ENCODE measurements at places on chromosomes 16 and 17.

DNA sequence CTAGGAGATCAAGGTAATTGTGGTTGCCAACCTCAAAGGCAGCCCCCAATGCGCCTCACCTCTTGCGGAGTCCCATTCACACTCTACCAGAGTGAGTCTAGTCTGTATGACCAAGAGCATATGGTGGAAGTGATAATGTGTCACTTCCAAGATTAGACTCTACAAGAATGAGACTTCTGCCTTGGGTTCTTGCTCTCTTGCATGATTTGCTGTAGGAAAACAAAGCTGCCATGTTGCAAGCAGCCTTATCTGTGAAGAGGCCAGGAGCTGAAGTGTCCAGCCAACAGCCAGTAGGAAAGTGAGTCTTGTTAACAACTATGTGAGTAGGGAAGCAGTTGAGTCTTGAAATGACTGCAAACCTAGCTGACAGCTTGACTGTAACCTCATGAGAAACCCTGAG is 3.4 kb downstream of the TERF2 start:
- no peak for DNase-seq

GRCh38 chr17:21171309-21171922 is 42.5 kb downstream of the TMEM11 start:
- no peak for DNase-seq

GRCh38 chr16:75333721-75334163 is 82.3 kb upstream of the BCAR1 start:
- DNase-seq, result no peak

GRCh38 chr16:46790599-46791270 is 40.2 kb downstream of the C16orf87 start:
- no peak for DNase-seq

GRCh38 chr16:4314532-4315185 is 1.2 kb upstream of the GLIS2 start:
- peak; percentile 15 for DNase-seq

DNA sequence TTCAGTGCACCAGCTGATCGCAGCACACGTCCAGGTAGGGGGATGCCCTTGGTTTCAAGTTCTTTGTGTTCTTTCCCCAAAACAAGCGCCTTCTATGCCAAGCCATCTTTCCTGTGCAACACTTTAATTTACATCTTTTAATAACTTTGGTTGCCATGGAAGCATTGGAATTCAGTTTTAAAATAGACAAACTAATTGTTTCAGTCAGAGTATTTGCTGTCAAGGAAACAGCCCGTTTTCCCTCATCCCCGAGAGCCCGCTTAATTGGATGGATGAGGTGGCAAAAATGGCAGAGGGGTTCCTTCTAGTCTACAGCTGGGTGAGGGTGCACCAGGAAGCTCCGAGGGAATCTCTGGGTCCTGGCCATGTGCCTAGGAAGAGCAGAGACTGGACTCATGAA is 793.7 kb upstream of the EEF2KMT start:
- no peak for DNase-seq

DNA sequence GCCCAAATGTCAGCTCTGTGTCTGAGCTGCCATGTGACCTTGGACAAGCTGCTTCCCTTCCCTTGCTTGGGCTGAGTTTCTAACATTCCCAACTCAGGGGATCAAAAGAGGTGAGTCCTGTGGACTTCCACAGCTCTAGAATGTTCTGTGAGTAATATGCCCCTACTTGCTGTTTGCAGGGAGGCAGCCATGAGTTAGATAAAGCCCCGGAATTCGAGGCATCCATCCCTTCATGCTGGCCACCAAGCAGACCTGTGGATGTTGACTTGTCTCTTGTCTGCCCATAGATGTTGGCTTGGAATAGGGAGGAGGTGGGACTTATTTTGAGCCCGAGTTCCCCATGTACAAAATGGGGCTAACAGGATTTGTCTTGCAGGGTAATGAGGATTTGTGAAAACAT is 36.2 kb downstream of the KSR1 start:
- no peak for DNase-seq

- no peak for DNase-seq
Measured at GRCh38 chr17:55783684-55784245, 32.9 kb downstream of the PCTP start.

GRCh38 chr17:41392278-41392677 is 5.1 kb downstream of the KRT31 start:
- DNase-seq, result no peak

DNA sequence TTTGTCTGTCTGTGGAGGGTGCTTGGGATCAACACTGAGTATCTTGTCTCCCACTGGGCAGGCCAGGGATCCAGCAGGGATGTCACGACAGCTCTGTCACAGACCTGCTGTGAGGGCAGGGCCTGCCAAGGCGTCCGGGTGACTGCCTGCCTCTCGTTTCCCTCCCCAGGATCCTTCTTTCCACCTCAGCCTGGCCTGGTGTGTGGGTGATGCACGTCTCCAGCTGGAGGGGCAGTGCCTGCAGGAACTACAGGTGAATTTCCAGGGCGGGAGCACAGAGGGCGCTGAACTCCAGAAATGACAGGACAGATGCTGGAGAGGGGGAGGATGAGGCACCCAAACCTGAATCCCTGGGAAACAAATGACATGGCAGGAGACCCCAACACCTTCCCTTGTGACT is 6.8 kb upstream of the MMP15 start:
- no peak for DNase-seq

- DNase-seq, result no peak
Measured at GRCh38 chr17:68599091-68599490, 2.1 kb downstream of the FAM20A start.

- no peak for DNase-seq
Measured at GRCh38 chr17:29007860-29008455, 2.1 kb upstream of the SEZ6 start.

GRCh38 chr17:75998327-75998795 is 2.3 kb upstream of the CDK3 start:
- DNase-seq, result no peak

DNA sequence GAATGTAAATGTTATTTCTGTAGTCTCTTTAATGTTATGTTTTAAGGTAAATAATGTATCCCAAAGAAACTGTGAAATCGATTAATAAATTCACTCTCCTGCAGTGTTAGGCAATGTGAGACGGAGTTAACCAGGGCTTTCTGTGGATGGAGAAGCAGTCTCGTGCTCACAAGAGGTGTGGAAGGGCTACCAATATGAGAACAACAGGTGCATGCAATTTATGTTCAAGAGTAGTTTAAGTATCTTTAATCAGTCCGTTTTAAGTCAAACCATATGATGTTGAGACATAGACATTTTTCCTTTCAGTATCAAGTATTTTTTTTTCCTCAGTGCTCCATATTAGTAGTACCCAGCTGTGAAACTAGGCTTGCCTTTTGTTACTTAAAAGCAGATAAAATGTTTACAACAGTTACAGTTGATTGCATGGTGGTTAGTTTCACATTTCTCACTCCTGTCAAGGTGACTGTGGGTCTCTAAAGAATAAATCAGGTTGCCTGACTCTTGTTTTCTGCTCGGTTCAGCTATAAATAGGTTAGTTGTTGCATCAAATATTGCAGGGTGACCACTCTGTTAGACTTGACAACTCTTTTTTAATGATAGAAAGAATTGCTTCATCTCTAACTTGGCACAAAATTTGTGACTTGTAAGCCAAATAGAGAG is 54.4 kb downstream of the COX10 start:
- DNase-seq, result no peak

DNA sequence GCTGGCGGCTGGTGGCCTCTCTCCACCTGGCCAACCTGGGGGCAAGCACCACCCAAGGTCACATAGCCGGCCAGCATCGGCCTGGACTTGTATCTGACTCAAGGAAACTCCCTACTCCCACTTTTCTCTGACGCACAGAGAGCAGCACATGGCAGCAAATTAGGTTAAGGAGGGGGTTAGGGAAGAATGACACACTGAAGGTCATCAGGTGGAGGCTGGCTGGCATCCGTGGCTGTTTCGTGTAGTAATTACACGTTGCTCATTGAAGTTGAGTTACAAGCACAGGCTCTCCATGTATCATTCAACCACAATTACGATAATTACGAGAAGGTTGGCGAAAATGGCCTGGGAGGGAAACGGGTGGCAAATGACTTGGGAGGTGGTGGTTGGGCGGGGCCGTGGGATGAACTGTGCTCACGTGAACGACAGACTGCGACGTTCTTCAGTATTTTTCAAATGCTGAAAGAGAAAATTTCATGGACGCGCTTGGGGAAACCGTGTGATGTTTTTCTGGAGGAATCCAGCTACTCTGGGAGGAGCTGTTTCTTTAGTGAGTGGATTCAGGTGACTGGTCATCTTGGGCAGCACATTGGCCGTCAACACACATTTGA is 4.0 kb upstream of the METRNL start:
- DNase-seq, result no peak

DNA sequence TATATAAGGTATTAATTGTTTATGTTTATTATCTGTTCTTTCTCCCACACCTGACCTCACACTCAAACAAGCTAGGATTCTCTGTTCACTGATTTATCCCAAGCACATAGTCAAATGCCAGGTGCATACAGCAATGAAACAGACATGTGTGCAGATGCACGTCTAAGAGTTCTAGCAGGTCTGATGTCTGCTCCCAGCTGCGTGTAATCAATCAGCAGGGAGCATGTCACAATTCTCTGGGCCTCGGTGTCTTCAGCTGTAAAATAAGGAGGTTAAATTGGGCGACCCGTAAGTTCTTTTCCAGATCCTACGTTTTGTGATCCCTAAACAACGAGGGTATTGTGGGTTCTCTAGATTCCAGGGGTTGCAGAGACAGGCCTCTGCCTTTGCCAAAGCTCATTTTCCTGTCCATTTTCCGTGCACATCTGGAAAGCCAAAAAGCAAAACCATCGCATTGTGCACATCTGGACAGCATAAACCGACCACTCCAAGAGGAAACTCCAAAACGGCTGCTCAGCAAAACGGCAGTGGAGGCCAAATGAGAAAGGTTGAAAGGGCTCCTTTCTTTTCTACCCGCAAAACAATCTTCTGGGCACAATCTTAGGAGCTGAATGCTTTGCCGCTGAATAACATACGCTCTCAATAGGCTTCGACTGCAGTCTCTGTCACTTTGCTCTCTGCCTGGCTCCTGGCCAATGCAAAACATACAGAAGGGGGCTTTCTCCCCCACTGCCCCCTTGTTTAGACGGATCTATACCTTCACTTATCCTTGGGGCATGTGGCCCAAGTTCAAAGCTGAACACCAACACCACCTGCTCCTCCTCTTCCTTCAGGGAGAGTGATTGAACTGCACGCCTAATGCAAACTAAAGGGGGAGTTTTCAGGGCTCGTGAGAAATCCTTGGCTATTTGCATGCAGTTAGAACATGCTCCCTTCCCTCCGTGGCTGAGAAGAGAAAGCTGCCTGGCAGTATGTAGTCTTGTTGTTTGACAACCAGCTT is 426.3 kb downstream of the SLC39A11 start:
- no peak for DNase-seq

DNA sequence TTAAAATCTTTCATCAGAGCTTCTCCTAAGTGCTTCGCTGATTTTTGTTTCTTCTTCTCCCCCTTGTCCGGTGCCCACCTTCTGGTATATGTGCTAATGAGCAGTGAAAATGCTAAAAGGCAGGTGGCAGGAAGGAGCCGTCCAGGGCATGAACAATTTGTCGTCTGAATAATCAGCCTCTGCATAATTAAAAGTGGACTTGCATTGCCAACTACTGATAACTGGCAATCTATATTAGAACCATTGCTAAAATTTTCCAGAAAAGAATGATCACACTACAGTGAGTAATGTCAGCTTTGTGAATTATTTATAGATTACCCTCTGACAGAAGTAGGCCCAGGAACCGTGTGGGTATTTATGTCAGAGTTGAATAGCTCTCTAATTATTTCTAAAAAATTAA is 28.1 kb downstream of the SERPINF1 start:
- no peak for DNase-seq

DNA sequence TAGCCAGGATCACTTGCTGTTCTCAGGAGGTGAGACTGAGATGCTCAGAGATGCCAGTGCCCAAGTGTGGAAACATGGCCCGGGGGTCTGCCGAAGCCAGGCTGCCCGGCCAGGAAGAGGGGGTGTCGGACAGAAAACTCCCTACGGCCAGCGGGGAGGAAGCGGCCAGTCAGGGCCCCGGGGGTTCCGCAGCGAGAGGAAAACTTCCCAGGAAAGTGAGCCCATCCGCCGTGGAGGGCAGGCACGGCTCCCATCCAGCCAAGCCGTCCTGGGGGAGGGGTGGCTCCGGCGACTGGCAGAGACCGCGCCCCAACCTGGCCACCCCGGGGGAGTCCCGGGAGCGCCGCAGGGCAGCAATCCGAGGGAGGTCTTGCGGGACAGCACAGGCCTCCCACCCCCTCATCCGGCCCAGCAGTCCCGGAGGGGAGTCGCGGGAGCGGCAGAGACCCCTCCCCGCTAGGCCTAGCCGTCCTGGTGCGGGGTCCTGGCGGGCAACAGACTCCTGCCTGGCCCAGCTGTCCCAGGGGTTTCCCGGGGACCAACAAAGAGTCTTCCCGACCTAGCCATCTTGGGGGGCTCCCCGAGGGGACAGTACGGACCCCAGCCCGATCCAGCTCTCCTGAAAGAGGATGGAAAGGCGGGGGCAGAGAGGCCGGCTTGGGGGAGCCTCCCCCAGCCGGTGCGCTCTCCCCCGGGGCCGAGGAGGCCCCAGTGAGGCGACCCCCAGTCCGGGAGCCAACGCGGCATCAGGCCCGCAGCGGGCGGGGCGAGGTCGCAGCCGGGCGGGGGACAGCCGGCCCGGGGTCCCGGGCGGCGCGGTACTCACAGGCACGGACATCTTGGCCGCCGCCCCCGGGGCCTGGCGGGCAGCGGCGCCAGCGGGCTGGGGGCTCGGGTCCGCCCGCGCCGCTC is 13.8 kb upstream of the BCAR1 start:
- DNase-seq, result no peak

GRCh38 chr16:89422527-89422904 is 67.8 kb downstream of the ANKRD11 start:
- peak; percentile 58 for DNase-seq

DNA sequence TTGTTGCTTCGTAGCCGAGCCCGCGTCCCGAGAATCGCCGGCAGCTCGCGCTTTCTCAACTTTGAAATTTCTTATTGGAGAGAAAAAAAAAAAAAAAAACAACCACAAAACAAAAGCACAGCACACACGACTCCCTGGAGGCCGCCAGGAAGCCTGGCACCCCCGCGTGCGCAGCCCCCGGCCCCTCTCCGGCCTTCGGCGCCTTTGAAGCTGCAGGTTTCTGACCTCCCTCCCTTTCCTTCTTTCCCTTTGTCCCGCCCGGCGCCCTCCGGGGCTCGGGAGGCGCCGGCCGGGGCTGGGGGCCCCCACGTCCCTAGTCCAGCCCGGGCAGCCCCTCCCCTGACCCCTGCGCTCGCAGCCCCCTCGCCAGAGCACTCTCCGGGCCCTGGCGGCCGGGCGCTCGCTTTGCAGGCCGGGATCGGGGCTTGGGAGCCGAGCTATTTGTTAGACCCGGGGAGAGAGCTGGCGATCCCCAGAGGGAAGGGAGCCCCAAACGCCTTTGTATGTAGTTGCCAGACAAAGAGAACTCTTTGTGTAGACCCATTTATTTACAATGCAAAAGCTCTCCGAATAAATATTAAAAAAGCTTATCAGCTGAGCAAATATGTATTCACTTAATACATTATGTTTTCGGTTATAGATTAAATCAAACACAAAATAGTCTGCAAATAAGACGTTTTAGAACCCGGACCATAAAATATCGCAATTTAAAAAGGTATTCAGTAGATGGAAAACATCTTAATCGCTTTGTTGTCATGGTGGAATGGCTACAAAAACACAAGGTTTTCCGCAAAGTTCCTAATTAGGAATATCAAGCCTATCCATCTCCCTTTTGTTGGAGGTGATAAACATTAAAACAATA is 2.3 kb downstream of the BAHCC1 start:
- DNase-seq, result no peak
